ENCODE measurements at places on chromosomes 11 and 22.

GRCh38 chr11:113670149-113670830 is 35.8 kb downstream of the TMPRSS5 start:
- H3K27ac ChIP-seq: no peak overlapping the region
- no peaks in the 10 kb centered on the region for H3K36me3 ChIP-seq
- no peak for DNase-seq
- peaks cover 15% of the 10 kb centered on the region for H3K4me1 ChIP-seq

DNA sequence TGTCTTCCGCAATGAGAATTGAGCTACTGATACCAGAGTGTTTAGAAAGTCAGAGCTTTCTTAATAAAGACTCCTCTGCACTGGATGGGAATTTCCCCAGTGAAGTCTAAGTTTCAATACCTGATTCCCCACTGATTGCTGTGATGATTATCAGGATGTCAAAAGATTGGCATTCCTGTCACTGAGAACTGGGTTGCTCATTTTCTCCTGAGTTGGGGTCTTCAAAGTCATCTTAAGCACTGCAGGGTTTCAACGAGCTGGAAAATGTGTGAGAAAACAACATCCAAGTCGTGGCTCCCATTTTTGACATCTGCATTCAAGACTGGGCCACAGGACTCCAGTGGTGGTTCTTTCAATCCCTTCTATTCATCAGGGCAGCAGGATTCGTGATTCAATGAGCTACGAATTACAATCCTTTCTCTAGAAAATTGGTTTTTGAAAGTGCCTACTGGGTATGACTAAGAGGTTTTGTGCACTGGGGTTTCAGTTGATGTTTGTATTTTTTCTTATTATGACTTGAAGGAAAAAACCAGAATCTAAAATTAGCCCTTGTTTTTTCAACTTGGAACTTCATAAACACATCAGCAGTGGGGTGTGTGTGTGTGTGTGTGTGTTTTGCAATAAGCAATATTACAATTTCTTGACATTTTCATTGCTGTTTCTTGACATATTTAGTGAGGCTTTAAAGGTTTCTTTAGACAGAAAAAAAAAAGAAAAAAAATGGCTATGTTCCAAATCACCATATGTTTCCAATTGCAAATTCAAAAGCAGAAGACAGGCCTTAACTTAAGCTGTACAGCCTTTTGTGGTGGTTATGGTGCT is 233.0 kb downstream of the FAM76B start:
- no peak overlapping the region for H3K4me3 ChIP-seq
- peaks cover 5% of the 10 kb centered on the region for H3K4me1 ChIP-seq
- DNase-seq: peak; percentile 42
- H3K27ac ChIP-seq: peak overlapping the region; percentile 83
- H3K36me3 ChIP-seq: no peaks in the 10 kb centered on the region
- no peaks in the 10 kb centered on the region for H3K27me3 ChIP-seq

DNA sequence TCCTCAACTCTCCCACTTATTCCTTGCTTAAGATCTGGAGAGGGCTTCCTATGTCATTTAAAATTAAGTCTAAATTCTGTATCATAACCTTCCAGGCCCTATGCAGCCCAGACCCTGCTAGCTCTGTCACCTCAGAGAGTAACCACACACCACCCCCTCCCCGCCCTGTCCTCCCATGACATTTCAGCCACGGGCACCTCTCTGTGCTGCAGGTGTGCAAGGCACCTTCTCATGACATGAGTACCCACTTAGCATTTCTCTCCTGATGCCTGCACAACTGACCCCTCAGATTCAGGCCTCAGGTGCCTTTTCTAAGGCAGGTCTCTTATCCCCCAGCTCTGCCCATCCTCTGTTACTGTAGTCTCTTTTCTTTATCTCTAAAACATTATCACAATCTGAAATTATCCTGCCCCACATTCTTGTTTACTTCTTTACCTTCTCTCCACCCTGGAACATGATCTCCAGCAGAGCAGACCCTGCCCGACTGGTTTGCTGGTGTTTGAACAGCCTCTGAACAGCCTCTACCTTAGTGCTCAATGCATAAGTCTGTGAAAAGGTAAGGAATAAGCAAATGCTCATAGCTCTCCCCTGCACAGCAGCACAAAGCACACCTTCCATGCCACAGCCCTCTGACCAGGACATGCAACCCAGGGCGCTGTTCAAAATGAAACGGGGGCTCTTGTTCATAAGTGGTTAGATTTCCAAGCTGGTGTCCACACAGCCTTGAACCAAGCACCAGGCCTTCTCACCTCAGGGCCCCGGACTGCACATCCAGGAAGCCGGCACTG is 196.1 kb upstream of the B3GAT1 start:
- H3K27ac ChIP-seq: no peak overlapping the region
- DNase-seq: no peak
- no peaks in the 10 kb centered on the region for H3K36me3 ChIP-seq
- no peak overlapping the region for H3K4me3 ChIP-seq
- H3K4me1 ChIP-seq: no peaks in the 10 kb centered on the region
- no peaks in the 10 kb centered on the region for H3K27me3 ChIP-seq

DNA sequence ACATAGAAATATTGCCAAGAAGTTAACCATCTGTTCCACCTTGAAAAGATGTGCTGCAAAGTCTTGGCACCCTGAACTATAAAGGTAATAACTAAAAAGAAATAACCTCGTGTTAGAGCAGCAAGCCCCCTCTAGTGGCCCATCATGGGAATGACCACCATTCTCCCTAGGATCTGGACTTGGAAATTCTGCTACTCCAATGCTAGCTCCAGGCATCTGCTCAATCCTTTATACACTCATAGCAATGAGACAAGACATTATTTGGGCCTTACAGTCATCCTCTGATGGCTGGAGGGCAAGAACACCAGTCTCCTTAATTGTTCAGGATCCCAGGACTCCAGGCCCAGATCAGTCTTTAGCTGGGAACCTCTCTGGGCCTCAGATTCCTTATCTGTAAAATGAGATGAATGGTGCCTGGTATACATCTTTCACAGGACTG is 76.0 kb downstream of the CWC15 start:
- peak; percentile 37 for DNase-seq
- no peaks in the 10 kb centered on the region for H3K4me1 ChIP-seq
- H3K27ac ChIP-seq: no peak overlapping the region
- H3K4me3 ChIP-seq: no peak overlapping the region
- no peaks in the 10 kb centered on the region for H3K27me3 ChIP-seq

DNA sequence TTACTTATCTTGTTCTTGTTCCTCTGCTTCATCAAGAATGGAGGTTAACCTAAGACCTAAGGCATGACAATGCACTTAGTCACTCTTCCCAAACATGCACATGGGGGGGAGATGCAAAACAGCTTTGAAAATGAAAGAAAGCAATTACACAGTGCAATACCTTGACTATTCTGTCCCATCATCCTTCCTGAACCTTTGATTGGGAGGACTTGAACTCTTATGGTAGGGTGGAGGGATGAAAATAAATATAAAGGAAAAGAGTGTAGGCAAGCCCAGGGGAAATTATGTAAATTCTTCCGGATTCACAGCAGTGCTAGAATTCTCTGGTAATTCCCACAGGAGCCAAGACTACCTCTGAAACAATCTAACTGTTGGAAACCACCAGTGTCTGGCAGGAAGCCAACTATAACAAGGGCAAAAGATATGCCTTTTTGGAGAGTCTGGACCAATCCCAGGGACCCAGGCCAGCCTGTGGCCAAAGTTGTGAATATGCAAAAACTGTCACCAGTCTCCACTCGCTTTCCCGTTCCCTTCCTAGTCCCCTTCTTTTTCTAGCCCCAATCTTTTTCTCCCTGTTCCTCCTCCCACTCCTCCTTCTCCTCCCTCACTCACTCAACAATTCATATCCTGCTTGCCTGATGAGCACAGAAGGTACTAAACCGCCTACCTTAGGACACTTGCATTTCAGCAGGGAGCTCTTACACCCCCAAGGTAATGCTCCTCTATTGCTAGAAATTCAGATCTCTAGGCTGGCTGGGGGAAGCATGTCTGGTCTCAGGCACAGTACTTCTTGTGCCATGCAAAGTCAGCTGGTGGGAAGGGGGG is 2.5 kb upstream of the RCN1 start:
- no peaks in the 10 kb centered on the region for H3K27me3 ChIP-seq
- DNase-seq: no peak
- H3K4me1 ChIP-seq: peaks cover 21% of the 10 kb centered on the region
- no peaks in the 10 kb centered on the region for H3K36me3 ChIP-seq
- no peak overlapping the region for H3K27ac ChIP-seq

GRCh38 chr11:1565904-1566247 is 6.2 kb downstream of the DUSP8 start:
- no peaks in the 10 kb centered on the region for H3K36me3 ChIP-seq
- no peak for DNase-seq
- H3K4me1 ChIP-seq: peaks cover 27% of the 10 kb centered on the region
- peaks cover 7% of the 10 kb centered on the region for H3K27me3 ChIP-seq
- no peak overlapping the region for H3K4me3 ChIP-seq

DNA sequence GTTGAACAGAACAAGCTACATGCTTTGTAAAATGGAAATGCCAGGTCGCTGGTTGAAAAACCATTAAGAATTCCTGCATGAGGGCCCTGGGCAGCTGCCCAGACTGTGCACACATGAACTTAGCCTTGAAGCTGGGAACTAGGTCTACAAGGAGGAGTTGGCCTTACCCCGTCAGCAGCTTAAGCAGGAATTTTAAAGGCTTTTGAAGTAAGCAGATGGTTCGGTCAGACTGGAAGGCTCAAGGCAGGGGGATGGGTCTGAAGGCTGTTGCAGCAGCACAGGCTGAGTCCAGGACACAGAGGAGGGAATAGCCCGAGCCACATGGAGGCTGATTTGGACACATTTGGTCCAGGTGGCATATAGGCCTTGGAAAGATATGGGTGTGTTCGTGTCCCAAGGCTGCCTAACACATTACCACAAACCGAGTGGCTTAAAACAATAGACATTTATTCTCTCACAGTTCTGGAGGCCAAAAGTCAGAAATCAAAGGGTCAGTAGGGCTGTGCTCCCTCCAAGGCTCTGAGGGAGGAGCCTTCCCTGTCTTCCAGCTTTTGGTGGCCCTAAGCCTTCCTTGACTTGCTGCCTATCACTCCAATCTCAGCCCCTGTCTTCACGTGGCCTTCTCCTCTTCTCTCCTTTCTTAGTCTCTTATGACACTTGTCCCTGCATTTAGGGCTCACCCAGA is 11.6 kb downstream of the LIF start:
- no peaks in the 10 kb centered on the region for H3K36me3 ChIP-seq
- DNase-seq: no peak
- peaks cover 24% of the 10 kb centered on the region for H3K4me1 ChIP-seq

DNA sequence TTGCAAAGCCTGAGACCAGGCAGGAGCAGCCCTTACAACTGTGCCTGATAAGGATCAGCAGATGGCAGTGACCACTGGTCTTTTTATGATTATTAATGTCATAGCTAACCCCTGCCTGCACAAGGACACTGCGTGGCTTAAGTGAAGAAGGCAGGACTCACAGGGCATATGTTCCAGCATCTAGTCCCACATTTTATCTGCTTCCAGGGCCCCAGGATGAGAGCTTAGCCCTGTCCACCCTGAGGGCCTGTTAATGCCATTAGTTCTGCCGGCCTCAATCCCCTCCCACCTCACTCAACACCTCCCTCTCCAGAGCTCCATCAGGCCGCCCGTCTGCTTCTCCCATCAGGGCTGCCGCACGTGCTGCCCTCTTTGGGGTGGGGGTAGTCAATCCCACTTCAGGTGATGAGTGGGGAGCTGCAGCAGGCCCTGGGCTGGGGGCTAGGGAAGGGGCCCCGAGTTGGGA is 33.1 kb upstream of the TSPAN18 start:
- DNase-seq: no peak
- no peak overlapping the region for H3K4me3 ChIP-seq
- no peaks in the 10 kb centered on the region for H3K4me1 ChIP-seq
- no peaks in the 10 kb centered on the region for H3K36me3 ChIP-seq
- no peaks in the 10 kb centered on the region for H3K27me3 ChIP-seq
- no peak overlapping the region for H3K27ac ChIP-seq

DNA sequence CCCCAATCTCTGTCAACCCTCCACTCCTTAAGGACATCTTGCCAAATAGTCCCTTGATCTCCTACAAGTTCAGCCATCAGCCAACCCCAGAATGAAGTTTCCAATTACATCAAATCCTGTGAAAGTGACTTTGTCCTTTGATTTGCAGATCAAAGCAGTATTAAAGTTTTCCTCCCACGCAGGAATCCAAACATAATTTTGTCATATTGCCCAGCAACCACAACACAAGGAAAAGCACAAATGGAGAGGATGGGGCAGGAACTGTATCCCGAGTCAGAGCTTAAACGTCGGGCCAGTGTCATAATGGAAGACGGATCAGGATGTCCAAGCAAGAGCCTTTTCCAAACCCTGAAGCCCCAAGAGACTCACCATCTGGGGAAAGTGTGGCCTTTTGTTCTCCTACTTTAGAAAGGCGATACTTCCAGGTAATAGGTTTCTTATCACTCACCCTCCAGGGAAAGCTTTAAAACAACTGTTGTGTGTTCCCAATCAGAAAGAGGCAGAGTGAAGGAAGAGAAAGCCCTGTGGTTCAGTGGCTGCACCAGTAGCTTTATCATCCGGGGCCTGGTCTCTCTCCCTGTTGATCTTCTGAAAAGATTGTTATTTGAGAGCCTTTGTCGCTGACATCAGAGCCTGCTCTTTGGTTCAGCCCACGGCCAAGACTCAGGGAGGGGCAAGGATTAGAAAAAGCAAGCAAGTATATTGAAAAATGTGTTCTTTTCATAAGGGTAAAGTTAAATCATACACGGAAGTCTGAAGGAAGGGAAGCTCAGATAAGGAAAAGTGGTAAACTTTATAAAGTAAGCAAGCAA is 41.7 kb downstream of the EXPH5 start:
- H3K36me3 ChIP-seq: no peaks in the 10 kb centered on the region
- DNase-seq: no peak
- H3K4me1 ChIP-seq: peaks cover 6% of the 10 kb centered on the region
- H3K4me3 ChIP-seq: no peak overlapping the region
- H3K27me3 ChIP-seq: no peaks in the 10 kb centered on the region

- no peaks in the 10 kb centered on the region for H3K36me3 ChIP-seq
- H3K4me1 ChIP-seq: no peaks in the 10 kb centered on the region
- DNase-seq: no peak
- H3K27me3 ChIP-seq: no peaks in the 10 kb centered on the region
- no peak overlapping the region for H3K27ac ChIP-seq
Measured at GRCh38 chr22:42670921-42671709, 21.9 kb upstream of the CYB5R3 start.

GRCh38 chr11:48044577-48044976 is 64.2 kb downstream of the PTPRJ start:
- H3K27ac ChIP-seq: no peak overlapping the region
- H3K4me1 ChIP-seq: peaks cover 8% of the 10 kb centered on the region
- no peak for DNase-seq
- no peaks in the 10 kb centered on the region for H3K27me3 ChIP-seq

- H3K4me1 ChIP-seq: no peaks in the 10 kb centered on the region
- no peak overlapping the region for H3K27ac ChIP-seq
- H3K4me3 ChIP-seq: no peak overlapping the region
- H3K36me3 ChIP-seq: no peaks in the 10 kb centered on the region
Measured at GRCh38 chr22:46941968-46942798, 179.7 kb downstream of the TBC1D22A start.

GRCh38 chr11:44286268-44286880 is 23.6 kb downstream of the ALX4 start:
- H3K27me3 ChIP-seq: no peaks in the 10 kb centered on the region
- no peak overlapping the region for H3K4me3 ChIP-seq
- DNase-seq: no peak
- no peak overlapping the region for H3K27ac ChIP-seq
- no peaks in the 10 kb centered on the region for H3K36me3 ChIP-seq
- H3K4me1 ChIP-seq: no peaks in the 10 kb centered on the region

All from neuronal stem cell (in vitro differentiated cells).